ENCODE measurements at places on chromosomes 6 and 20.

- no peak for DNase-seq
Measured at GRCh38 chr6:142385352-142385751, 83.5 kb downstream of the ADGRG6 start.

DNA sequence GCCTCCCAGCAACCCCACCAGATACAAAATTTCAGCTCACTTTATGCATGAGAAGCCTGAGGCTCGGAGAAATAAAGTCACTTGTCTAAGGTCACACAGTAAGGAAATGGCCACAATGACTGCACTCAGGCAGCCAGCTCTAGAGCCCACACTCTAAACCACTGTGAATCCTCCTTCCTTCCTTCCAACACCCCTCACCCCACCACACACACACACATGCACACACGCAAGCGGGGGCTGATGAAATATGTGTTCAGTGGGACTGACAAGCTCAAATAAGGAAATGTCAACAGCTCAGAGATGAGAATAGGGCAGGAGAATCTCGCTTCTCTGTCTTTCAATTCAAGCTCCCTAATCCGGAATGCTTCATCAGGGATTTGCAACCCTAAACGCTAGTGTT is 6.0 kb upstream of the BPIFA1 start:
- DNase-seq = no peak

GRCh38 chr20:8133851-8134451 is 1.9 kb downstream of the PLCB1 start:
- no peak for DNase-seq

- no peak for DNase-seq
Measured at GRCh38 chr20:39195582-39196021, 233.5 kb downstream of the DHX35 start.

DNA sequence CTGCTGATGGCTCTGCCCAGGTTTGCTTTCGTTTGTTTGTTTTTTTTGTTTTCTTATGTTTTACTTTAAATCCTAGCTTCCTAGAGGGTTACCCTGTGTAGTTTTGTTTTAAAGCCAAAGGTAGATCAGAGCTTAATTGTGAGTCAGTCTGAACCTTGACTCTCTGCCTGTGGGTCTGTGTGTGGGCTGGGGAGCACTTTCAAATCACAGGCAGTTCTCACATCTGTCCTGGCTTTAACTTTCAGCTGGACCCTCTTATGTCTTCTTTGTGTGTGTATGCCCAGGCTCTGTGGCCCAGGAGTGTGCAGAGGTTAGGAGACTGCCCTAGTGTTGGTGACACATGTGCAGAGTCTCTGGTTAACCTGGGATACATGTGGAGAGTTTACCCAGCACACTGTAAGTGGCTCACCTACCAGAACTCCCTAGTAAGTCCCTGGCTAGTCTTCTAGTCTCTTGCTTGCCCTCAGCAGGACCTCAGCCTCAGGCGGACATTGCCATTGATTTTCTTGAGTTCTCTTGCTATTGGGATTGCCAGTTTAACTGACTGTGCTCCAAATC is 19.0 kb downstream of the HIVEP1 start:
- DNase-seq = no peak

DNA sequence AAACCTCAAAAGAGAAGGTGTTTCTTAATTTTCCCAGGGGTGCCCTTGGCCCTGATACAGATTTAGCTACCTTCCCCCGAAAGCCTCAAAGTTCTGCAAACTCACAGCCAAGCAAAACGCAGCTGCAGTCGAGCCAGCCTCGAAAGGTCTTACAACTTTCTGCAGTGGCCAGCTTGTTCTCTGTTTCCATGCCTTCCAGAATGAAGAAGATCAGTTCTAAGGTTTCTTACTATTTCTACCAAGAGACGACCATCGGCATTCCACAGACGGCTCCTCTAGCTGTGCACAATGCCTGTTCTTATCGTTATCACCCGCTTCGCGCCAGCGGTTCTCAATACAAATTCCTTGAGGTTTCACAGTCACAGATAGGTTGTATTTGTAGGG is 28.5 kb upstream of the CCR6 start:
- DNase-seq = no peak

GRCh38 chr6:154370545-154370944 is 13.9 kb upstream of the IPCEF1 start:
- peak; percentile 52 for DNase-seq

- DNase-seq = no peak
Measured at GRCh38 chr20:36334281-36335205, 28.4 kb downstream of the DLGAP4 start.

- DNase-seq = peak; percentile 8
Measured at GRCh38 chr6:72084992-72085569, 198.7 kb downstream of the RIMS1 start.

DNA sequence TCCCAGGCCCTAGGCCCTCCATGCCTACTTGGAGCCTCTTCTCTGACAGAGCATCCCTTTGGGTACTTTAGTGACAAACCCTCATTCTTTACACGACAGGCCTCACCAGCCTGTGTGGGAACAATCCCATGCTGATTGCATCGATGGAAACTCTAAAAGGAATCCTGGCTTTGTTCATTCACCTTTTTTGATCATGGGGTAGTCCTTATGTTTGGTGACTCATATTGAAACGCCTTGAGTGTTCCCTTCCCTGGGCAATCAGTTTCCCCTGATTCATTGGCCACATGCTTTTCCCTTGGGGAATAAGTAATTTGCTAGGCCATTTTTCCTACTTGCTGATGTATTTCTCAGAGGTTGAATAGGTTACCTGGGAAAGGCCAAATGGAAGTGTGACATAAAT is 14.7 kb upstream of the TNFAIP3 start:
- peak; percentile 48 for DNase-seq

- DNase-seq = peak; percentile 41
Measured at GRCh38 chr6:22413681-22414311, 117.0 kb upstream of the PRL start.

GRCh38 chr6:151647976-151648639 is 154.3 kb downstream of the CCDC170 start:
- no peak for DNase-seq

GRCh38 chr6:90103056-90103800 is 193.4 kb downstream of the BACH2 start:
- no peak for DNase-seq

DNA sequence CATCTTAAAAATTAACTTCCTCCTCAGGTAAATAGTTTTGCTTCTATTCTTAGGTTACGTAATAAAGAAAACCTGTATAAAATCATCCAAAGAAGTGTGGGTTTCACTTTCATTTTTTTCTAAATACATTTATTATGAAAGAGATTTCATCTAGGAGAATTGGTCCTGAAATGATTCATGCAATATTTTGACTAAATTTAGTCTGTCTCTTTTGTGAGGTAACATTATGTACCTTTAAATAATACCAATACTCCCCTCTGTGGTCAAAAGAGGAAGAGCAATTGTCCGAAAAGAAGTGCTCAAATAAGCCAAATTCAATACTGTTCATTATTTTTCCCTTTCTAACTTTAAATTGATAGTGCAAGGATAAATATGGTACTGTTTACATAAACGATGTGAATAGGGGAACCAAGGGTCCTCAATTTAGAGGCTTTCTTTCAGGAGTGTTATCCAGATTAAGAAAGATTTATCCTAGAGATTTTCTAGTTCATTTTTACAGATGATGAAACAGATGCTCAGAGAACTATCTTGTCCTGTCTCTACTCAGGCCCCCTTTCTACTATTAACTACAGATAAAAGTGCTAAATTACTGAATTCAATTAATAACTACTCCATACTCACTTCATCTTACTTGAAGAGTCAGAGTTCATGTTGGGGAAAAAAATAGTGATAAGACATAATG is 26.2 kb downstream of the CYP39A1 start:
- peak; percentile 17 for DNase-seq

- DNase-seq = no peak
Measured at GRCh38 chr20:40146071-40146470, 543.0 kb downstream of the MAFB start.

DNA sequence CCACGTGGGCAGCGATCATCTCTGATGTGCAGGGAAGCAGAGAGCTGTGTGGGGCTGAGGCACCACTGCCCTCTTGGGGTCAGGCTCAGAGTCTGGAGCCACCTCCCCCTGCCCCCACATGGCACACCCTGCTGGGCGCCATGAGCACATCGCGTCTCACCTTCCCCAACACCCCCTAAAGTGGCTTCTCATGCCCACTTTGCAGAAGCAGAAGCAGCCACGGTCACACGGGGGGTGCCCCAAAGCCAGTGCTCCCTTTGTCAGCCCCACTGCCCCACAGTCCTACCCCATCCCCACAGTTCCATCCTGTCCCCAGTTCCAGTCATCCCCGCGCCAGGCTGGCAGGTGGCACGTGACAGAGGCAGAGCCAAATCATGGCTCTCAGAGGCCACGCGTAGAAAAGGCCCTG is 19.5 kb downstream of the SDCBP2 start:
- DNase-seq = no peak

DNA sequence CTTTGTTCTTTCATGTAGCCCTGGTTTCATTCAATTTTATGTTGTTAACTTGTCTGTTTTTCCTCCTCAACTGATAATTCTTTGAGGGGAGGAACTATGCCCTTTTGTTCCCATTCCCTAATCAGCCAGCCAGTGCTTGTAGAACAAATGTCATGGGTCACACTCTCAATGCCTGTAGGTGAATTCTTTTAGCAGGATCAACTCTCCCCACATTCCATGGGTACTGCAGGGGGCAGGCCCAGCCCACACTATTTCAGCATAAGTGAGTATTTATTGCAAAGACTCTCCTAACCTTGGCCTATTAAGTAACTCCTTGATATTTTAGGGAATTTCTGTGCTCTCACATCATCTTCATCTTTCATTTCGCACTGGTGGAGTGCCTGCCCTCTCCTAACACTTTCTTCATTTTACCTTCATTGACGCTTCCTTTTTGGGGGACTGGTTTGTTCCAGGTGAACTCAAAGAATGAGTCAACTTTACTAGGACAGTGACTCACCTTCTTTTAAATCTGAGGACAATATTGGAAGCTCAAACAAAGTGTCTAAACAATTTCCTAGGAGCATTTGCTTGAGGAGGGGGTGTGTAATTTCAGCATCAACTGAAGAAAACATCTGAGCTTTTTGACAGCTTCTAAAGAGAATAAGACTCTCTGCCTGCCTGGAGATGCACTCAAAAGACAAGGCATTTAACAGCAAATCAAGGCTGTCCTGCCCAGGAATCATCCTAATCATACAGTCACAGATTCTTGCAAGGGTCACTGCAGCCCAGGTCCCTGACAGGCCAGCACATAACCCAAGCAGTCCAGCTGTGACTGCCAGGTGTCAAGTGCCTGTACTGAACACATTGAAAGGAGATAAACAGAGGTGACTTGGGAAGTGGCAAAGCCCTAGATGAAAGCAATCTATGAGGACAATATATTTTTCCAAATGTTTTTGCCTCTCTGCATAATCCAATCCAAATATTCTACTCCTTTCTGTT is 263.9 kb upstream of the PRND start:
- DNase-seq = no peak

GRCh38 chr20:19934792-19935491 is 82.2 kb upstream of the NAA20 start:
- DNase-seq = no peak

DNA sequence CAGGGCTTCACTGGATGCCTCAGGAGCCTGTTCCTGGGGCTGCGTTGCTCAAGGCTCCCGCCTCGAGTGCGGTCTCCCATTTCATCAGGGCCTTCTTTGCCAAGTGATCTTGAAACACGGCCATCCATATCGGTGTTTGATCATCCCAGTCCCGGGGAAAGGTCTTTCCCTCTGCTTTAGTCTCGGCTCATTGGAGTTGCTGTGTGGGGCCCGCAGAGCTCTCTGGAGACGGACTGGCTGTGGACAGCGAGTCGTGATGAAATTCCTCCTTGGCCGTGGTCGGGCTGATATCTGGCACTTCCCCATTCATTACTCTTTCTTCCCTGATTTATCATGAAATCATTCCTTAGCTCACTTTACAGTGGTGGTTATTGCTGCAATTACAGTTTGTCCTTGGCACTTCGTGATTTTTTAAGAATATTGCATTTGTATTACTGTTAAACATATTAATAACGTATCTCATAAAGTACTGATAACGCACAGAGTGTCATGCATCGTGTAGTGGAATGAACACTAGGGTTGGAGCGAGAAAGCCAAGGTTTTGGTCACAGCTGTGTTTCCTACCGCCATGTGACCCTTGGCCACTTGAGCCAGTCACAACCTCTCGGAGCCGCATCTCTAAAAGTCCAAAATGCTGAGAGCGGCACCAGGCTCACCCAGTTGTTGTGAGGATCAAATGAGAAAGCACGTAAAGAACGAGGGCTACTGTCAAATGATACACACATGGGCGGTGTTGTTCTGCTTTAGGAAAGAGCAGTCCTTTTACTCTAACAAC is 71.8 kb downstream of the MTHFD1L start:
- peak; percentile 57 for DNase-seq

- DNase-seq = no peak
Measured at GRCh38 chr6:144870782-144871181, 585.6 kb downstream of the UTRN start.

DNA sequence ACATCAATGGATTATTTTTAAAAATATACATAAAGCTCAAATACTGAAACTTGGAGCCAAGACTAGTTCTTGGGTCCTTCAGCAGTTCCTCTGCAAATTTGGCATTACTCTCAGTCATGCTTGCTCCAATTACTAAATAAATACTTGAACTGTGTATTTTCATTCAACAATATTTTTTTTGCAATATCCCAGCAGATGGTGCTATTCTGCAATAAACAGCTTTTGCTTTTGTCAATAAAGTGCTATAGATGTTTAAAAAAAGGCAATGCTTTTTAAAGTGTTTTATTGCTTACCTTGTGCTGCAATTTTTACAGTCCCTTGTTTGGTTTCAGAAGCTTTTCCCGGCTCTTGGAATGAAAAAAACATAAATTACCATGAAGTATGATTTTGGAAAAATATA is 243.4 kb downstream of the TRDN start:
- DNase-seq = no peak

- DNase-seq = no peak
Measured at GRCh38 chr6:122709922-122710512, 69.5 kb upstream of the FABP7 start.

GRCh38 chr6:3841066-3841454 is 8.1 kb upstream of the FAM50B start:
- no peak for DNase-seq

GRCh38 chr20:50227506-50227905 is 36.9 kb downstream of the CEBPB start:
- DNase-seq = no peak

GRCh38 chr6:20319520-20320357 is 81.9 kb upstream of the E2F3 start:
- no peak for DNase-seq

DNA sequence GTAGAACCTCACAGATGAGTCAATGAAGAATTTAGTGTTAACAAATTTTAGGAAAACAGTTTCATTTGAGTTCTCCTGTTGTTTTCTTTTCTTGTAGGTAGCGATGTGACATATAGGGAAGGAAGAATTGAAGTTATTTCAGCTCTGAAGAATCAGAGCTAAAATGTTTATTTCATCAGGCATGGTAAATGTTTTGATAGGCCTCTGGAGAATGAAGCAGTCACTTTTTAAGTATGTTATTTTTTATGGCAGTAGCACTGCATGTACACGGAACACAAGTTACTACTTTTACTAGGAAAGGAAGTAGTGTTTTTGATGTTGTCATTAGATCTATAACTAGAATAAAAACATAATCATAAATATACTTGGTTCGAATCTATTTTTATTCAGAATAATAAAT is 1357.3 kb upstream of the CITED2 start:
- no peak for DNase-seq

GRCh38 chr20:20410678-20411077 is 42.8 kb downstream of the INSM1 start:
- no peak for DNase-seq
